ENCODE measurements at places on chromosomes 11 and 22.

- no peak for DNase-seq
Measured at GRCh38 chr11:71252269-71252769, at the start of gene SHANK2. TSS of gene SHANK2 (minus strand) at chr11:71252577. CDS start at chr11:71147326, 105,251 bp downstream.

- no peak for DNase-seq
Measured at GRCh38 chr11:83087035-83087434, 15.3 kb upstream of the RAB30 start.

DNA sequence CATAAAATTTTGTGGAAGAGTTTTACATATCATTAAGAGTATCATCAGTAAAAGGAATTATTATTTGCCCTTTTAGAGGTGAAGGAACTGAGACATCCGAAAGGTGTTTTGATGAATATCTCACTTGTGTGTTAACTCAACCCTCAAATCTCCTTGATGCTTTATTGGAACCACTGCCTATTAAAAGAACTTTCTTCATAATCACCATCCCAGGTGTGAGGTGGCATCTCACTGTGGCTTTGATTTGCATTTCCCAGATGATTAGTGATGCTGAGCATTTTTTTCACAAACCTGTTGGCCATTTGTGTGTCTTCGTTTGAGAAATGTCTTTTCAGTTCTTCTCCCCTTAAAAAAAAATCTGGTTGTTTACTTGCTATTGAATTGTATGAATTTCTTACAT is 134.0 kb upstream of the SYN3 start:
- DNase-seq = no peak

DNA sequence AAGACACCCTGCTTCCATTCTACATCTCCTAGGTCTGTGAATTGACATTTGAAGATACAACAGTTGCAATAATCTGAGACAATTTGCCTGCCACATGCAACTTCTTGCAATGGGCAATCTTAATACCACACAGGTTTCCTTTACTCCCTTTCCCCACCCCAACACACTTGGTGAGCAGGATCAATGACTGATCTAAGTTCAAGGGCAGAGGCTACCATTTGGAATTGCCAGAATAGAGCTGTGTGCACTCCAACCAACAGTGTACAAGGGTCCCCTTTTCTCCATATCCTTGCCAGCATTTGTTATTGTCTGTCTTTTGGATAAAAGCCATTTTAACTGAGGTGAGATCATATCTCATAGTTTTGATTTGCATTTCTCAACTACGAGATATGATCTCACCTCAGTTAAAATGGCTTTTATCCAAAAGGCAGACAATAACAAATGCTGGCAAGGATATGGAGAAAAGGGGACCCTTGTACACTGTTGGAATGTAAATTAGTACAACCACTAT is 2.9 kb upstream of the NNMT start:
- DNase-seq = no peak

- DNase-seq = no peak
Measured at GRCh38 chr22:32802237-32802765, 796 bp downstream of the TIMP3 start.

DNA sequence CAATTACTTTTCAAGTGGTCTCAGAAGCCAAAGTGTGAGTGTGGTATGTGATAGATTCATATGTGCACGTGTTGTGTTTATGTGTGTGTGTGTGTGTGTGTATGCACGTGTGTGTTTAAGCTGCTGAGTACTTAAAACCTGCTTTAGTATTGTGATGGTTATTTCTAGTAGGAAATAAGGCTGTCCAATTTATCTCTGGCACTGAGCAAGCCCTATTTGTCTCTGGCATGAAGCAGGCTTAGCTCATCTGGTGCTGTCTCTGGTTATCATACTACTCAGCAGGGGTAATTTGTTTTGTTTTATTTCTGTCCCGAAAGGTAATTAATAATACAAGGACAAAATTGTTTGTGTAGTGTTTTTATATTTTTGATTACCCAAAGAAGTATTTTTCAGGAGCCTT is 333.7 kb downstream of the FAT3 start:
- DNase-seq = no peak

- DNase-seq = no peak
Measured at GRCh38 chr22:44214187-44214586, 33.5 kb downstream of the PARVG start.

Data from breast epithelium (tissue), 4 donors.